Activated CD8-positive, alpha-beta memory T cell treated with anti-CD3 and anti-CD28 coated beads, Interleukin-2, amount 50 U/mL, for 4 hours (primary cell): ENCODE measurements at places on chromosomes 4 and X.

- DNase-seq, result no peak
Observed at GRCh38 chr4:13298655-13299054, 185.5 kb downstream of the RAB28 start.

DNA sequence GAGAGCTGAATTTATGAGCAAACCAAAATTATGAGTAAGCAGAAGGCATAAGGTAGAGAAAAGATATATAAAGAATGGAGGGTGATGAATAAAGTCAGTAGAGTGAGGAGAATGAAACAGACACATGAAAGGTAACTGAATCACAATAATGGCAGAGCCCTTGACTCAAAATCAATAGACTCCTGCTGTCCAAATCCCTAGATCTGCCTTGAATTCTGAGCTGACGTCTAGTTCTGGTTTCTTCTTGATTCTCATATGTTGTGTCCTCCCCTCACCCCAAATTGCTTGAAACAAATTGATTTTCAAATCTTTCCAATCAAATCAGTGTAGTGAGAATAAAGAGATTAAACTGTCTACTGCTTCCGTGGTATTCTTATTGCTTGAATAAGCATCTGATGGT lies 86.6 kb upstream of the IQCM start:
- DNase-seq, result no peak

DNA sequence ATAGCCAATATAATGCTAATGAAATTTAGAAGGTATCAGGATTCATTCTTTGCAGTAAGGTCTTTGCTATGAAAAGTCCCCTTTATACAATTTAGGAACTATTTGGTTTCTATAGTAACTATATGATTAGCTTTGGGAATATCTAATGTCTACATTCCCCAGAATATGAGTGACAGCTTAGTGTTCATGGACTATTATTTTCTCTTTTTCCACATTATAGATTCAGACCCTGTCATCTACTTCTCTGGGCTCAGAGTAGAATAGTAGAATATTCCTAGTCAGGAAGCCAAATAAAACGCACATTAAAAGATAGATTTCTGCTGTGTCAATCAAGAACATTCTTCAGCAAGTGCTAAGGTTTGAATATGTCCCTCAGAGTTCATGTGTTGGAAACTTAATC lies 26.1 kb upstream of the SULT1B1 start:
- no peak for DNase-seq

DNA sequence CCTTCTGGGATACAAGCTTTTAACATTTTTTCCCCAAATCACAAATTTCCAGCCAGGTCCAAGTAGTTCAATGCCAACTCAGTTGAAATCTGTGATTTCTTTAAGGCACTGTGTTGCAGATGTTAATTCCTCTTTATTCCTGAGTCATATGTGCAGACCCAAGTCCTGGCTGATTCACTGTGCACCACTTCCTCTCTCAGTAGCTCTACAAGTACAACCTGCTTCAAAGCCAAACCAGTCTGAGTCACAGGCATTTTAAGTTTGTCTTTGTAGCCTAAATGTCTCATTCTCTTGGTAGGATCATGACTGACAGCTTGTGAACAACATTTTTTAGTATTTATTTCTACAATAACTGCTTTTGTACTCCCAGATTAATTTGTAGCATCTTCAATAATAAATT lies 165.6 kb upstream of the S100G start:
- peak; percentile 18 for DNase-seq

GRCh38 chrX:111779582-111779981 lies 96.4 kb upstream of the TRPC5OS start:
- DNase-seq, result no peak

- no peak for DNase-seq
Observed at GRCh38 chrX:22378296-22378695, 105.6 kb downstream of the CBLL2 start.

- no peak for DNase-seq
Observed at GRCh38 chr4:119745351-119745750, 116.7 kb upstream of the PDE5A start.

GRCh38 chrX:14673764-14674163 lies 144.4 kb downstream of the GLRA2 start:
- no peak for DNase-seq

GRCh38 chr4:183408796-183409195 lies 35.6 kb upstream of the CDKN2AIP start:
- DNase-seq, result no peak

GRCh38 chrX:81489987-81490386 lies 288.1 kb downstream of the SH3BGRL start:
- DNase-seq, result no peak

GRCh38 chr4:122583906-122584305 lies 37.0 kb downstream of the IL21 start:
- no peak for DNase-seq

DNA sequence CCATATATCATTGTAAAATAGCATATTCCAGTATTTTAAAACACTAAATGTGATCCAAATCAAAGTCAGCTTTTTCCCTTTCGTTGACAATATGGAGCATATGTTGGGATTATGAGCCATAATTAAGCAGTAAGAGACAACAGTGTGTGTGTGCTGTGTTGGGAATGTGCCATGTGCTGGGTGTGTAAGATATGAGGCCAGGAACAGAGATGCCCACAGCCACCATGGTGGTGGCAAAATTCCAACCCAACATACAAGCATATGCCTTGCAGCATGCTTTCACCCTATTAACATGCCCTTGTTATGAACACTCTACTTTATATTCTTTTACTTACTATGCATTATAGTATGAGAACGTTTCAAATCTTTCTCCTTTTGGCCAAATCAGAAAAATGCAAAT lies 1560.4 kb upstream of the TENM3 start:
- DNase-seq, result no peak

DNA sequence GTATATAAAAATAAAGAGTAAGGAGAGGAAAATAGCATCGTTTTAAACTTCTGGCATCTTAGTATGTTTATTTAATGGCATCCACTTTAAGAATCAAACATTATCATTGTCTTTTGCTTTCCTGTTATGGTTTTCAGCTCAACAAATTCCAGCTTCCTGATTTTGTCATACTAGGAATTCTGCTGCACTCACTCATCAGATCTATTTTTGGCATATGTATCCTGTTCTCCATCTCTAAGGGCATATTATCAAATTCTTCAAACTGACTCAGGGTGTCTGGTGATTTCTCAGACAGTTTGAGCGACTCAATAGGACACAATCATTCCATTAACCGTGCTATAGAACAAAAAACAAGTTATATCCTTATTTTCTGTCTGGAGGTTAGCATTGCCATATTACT lies 248.5 kb upstream of the DIAPH2 start:
- DNase-seq, result no peak

DNA sequence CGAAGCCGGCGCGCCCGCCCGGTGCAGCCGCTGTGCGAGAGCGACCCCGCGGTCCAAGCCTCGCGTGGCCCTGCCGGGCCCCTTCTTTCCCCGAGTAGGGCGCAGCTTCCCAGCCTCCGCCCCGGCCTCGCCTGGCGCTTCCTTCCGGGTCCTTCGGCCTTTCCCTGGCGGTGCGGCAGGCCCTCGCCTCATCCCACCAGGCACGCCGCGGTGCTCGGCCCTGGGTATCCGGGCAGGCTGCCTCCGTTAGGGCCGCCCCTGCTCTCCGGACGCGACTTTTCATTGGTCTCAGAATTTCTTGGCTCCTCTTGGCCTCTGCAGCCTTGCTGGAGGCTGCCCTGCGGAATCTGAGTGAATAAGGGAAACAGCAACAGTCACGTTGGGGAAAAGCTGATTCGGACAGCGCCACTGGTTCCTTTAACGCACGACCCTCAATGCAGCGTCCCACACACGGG lies 429 bp downstream of the UVSSA start:
- DNase-seq, result no peak

GRCh38 chr4:41454423-41454822 lies 83.5 kb upstream of the LIMCH1 start:
- no peak for DNase-seq

- no peak for DNase-seq
Observed at GRCh38 chr4:187208651-187209050, 485.0 kb upstream of the FAT1 start.

GRCh38 chr4:1010395-1011021 lies 918 bp upstream of the FGFRL1 start:
- peak; percentile 58 for DNase-seq

DNA sequence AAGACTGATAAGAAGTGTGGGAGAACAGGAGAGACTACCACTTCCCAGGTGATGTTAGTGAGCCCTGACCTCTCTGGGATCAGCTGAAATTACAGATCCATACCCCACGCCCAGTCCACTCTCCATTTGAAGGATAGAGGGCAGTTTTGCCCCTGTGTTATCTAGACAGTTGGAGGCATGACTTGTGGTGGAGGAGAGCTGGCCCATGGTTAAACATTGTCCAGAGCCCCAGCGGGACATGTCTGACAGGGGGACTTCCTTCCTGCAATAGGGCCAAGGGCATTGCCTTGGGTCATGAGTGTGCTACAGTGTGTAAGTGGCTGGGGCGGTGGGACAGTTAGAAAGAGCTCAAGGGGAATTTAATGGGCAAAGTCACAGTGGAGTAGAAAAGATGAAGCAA lies 181.1 kb downstream of the MID1IP1 start:
- DNase-seq, result no peak

DNA sequence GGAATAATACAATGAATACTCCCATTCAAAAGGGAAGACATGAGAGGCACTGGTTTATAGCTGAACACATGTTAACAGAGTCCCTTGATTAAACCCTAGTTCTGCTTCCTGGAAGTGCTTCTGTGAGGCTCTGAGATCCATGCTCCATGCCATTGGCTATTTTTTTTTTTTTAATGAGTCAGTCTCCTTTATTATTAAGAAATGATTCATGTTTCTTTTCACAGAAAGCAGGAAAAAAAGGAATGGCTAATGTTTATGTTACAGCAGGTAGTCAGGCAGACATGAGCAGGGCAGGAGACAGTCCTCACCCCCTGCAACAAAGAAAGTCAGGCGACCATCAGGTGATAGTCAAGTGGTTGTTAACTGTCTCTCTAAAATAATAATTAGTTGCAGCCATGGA lies 598.7 kb downstream of the EPHA5 start:
- no peak for DNase-seq

- peak; percentile 50 for DNase-seq
Observed at GRCh38 chr4:4430492-4431195, 43.7 kb downstream of the NSG1 start.

DNA sequence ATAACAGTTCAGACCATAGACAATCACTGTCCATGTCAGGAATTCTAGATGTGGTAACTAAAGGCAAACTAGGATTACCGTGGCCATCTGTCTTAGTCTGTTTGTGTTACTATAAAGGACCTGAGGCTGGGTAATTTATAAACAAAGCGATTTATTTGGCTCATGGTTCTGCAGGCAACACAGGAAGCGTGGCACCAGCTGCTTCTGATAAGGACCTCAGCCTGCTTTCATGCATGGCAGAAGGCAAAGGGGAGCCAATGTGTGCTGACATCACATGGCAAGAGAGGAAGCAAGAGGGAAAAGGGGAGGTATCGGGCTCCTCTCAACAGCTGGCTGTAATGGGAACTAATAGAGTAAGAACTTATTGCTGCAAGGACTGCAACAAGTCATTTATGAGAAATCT lies 376.7 kb downstream of the GPM6A start:
- no peak for DNase-seq

GRCh38 chr4:146283758-146284651 lies 69.7 kb downstream of the REELD1 start:
- no peak for DNase-seq

GRCh38 chr4:5822619-5823018 lies 70.3 kb downstream of the CRMP1 start:
- no peak for DNase-seq

GRCh38 chr4:112895811-112896608 lies 153.4 kb upstream of the ANK2 start:
- DNase-seq, result no peak

GRCh38 chr4:85725721-85726170 lies 250.8 kb downstream of the ARHGAP24 start:
- no peak for DNase-seq

DNA sequence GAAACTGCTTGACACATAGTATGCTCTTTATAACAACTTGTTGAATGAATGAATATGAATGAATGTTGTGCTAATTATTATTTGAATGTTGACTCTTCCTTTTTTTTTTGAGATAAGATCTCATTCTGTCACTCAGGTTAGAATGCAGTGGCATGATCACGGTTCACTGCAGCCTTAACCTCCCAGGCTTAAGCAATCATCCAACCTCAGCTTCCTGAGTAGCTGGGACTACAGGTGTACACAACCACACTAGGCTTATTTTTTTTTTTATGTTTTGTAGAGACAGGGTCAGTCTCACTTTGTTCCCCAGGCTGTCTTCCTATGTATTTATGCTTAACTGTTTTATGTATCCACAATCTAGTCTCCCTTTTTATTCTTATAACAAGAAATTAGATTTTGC lies 114.7 kb upstream of the WDFY3 start:
- DNase-seq, result no peak

DNA sequence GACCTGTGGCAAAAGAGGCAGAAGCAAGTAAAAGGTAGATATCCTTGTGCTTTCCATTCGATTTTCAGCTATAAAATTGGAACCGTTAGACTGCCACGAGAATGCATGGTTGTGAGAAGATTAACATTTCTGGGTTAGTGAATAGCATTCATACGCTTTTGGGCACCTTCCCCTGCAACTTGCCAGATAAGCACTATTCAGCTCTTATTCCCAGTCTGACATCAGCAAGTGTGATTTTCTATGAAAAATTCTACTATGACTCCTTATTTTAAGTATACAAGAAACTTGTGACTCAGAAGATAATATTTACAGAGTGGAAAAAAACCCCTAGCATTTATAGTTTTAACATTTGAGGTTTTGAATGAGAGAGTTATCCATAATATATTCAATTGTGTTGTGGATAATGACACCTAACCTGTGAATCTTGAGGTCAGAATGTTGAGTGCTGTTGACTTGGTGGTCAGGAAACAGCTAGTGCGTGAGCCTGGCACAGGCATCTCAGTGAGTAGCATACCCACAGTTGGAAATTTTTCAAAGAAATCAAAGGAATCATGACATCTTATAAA lies 3.9 kb downstream of the FGB start:
- DNase-seq, result no peak

GRCh38 chr4:184171011-184171410 lies 46.7 kb downstream of the ENPP6 start:
- DNase-seq, result no peak

GRCh38 chr4:147590249-147590920 lies 26.8 kb upstream of the TMEM184C start:
- peak; percentile 31 for DNase-seq

DNA sequence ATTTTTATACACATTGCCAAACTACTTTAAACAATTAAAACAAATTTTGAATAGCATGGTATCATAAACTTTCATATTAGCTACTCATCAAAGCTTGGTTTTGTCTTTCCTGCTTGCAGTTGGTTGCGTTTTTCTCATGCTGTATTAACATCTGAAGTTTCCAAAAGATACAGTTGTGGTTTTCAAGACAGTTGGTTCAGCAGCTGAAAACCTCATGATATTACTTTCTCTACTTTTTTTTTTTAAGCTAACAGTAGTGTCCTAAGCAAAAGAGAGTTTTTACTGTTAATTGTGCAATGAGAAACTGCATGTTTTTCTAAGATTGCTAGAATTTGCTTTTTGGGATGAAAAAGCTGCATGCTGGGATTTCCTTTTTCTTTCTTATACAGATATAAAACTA lies 15.2 kb downstream of the RUFY3 start:
- no peak for DNase-seq
